Mesendoderm (in vitro differentiated cells): ENCODE measurements at places on chromosomes 2 and 18.
A peak's percentile ranks its signal among the peaks of the same experiment; 100 is the strongest.

GRCh38 chr18:27967913-27968824 lies 208.8 kb downstream of the CDH2 start:
- no peaks in the 10 kb centered on the region for H3K4me1 ChIP-seq
- peaks cover 2% of the 10 kb centered on the region for H3K36me3 ChIP-seq

GRCh38 chr2:230416061-230416721 lies at the start of gene SP100:
SP100 (plus strand) TSS chr2:230416201; CDS start chr2:230416297, 96 bp downstream.
- DNase-seq: peak; percentile 21
- H3K36me3 ChIP-seq: no peaks in the 10 kb centered on the region
- H3K27me3 ChIP-seq: no peaks in the 10 kb centered on the region

DNA sequence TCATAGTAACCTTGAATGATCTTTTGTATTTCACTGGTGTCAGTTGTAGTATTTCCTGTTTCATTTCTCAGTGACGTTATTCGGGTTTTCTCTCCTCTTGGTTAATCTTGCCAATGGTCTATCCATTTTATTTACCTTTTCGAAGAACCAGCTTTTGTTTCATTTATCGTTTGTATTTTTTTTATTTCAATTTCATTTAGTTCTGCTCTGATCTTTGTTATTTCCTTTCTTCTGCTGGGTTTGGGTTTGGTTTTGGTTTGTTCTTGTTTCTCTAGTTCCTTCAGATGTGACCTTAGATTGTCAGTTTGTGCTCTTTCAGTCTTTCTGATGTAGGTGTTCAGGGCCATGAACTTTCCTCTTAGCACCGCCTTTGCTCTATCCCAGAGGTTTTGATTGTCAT lies 36.7 kb downstream of the SP140 start:
- no peak overlapping the region for H3K4me3 ChIP-seq
- no peak overlapping the region for H3K27ac ChIP-seq
- no peaks in the 10 kb centered on the region for H3K36me3 ChIP-seq
- no peaks in the 10 kb centered on the region for H3K4me1 ChIP-seq
- H3K27me3 ChIP-seq: no peaks in the 10 kb centered on the region

DNA sequence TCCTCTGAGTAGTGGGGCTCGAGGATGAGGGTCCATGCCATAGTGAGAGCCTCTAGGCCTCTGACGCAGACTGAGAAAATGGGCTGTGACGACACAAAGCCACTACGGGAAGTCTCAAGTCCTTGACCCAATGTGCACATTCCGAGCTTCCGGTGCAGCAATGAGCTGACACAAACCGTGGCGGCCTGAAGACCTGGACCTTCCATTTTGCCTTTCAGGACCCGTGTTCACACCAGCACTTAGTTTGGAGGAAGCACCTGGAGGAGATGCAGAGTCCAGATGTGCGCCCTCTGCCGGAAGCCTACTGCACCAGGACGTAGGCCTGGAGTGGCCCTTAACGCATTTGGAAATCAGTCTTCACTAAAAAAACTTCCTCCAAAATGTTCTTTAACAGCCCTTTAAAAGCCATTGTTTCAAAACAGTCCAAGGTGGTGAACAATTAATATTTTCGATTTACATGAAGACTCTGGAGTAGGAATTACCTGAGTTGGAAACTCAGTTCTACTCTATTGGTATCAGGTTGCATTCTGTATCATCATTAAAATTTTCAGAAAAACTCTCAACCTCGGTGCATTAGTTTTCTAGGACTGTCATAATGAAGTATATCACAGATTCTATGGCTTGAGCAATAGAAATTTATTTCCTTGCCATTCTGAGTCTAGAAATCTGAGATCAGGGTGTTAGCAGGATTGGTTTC lies 33.9 kb downstream of the BMP10 start:
- H3K36me3 ChIP-seq: no peaks in the 10 kb centered on the region
- no peaks in the 10 kb centered on the region for H3K4me1 ChIP-seq
- DNase-seq: peak; percentile 77
- H3K27ac ChIP-seq: no peak overlapping the region
- no peaks in the 10 kb centered on the region for H3K27me3 ChIP-seq

DNA sequence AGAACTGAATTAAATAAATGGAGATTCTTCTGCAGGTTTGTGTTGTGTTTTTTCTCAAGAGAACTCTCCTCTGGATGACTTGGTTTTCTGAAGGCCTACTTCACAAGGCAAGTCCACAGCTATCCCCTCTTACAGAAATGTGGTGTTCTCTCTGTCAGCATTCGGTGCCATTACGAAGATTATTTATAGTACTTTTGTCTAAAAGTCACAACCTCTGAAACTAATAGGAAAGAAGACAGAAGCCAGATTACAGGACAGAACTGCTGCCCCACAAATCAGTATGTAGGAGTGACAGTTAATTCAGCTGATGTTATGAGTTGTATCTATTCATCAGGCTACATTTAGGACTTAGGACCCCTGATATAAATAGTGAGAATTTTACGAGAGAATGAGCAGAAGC lies 413.5 kb downstream of the TMX3 start:
- no peak for DNase-seq
- H3K4me1 ChIP-seq: peaks cover 2% of the 10 kb centered on the region
- no peak overlapping the region for H3K4me3 ChIP-seq
- H3K27me3 ChIP-seq: no peaks in the 10 kb centered on the region
- no peaks in the 10 kb centered on the region for H3K36me3 ChIP-seq

GRCh38 chr2:58479535-58480140 lies 238.5 kb upstream of the FANCL start:
- no peak overlapping the region for H3K4me3 ChIP-seq
- no peaks in the 10 kb centered on the region for H3K36me3 ChIP-seq
- peak; percentile 81 for DNase-seq
- no peak overlapping the region for H3K27ac ChIP-seq

GRCh38 chr2:133498662-133499585 lies 69.3 kb downstream of the NCKAP5 start:
- H3K36me3 ChIP-seq: no peaks in the 10 kb centered on the region
- no peaks in the 10 kb centered on the region for H3K4me1 ChIP-seq
- DNase-seq: no peak
- no peak overlapping the region for H3K27ac ChIP-seq
- H3K27me3 ChIP-seq: no peaks in the 10 kb centered on the region
- H3K4me3 ChIP-seq: no peak overlapping the region

- no peaks in the 10 kb centered on the region for H3K4me1 ChIP-seq
- H3K4me3 ChIP-seq: no peak overlapping the region
- no peaks in the 10 kb centered on the region for H3K27me3 ChIP-seq
Measured at GRCh38 chr18:63079114-63079513, 240.5 kb downstream of the BCL2 start.

- H3K27ac ChIP-seq: no peak overlapping the region
- H3K27me3 ChIP-seq: no peaks in the 10 kb centered on the region
- no peaks in the 10 kb centered on the region for H3K4me1 ChIP-seq
- H3K36me3 ChIP-seq: no peaks in the 10 kb centered on the region
- H3K4me3 ChIP-seq: no peak overlapping the region
- peak; percentile 2 for DNase-seq
Measured at GRCh38 chr2:7539760-7540159, 622.5 kb downstream of the RNF144A start.

- H3K4me3 ChIP-seq: no peak overlapping the region
- DNase-seq: peak; percentile 25
- H3K4me1 ChIP-seq: peaks cover 5% of the 10 kb centered on the region
Measured at GRCh38 chr2:142973160-142973821, 95.8 kb downstream of the KYNU start.

GRCh38 chr2:120348737-120349439 lies 3.0 kb downstream of the INHBB start:
- H3K27me3 ChIP-seq: peaks cover 50% of the 10 kb centered on the region
- no peak overlapping the region for H3K27ac ChIP-seq
- no peaks in the 10 kb centered on the region for H3K4me1 ChIP-seq
- DNase-seq: no peak

DNA sequence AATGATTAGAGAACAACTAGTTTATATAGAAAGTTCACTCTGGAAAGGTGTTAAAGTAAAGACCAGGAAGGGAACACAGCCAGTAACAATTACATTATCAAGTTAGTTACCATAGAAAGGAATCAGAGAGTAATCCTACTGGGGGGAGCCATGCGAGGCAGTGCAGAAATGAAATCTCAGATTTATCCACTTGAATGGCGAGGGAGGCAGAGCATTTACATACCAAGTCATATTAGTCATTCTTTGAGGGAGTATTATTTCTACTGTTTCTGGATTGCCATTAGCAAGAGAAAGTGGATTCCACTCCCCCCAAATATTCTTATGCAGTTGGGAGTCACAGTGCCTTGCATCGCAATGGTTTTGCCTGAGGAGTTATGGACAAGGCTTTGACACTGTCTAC lies 472.7 kb upstream of the TRIB2 start:
- H3K36me3 ChIP-seq: no peaks in the 10 kb centered on the region
- H3K4me1 ChIP-seq: no peaks in the 10 kb centered on the region
- no peak overlapping the region for H3K4me3 ChIP-seq
- DNase-seq: no peak

DNA sequence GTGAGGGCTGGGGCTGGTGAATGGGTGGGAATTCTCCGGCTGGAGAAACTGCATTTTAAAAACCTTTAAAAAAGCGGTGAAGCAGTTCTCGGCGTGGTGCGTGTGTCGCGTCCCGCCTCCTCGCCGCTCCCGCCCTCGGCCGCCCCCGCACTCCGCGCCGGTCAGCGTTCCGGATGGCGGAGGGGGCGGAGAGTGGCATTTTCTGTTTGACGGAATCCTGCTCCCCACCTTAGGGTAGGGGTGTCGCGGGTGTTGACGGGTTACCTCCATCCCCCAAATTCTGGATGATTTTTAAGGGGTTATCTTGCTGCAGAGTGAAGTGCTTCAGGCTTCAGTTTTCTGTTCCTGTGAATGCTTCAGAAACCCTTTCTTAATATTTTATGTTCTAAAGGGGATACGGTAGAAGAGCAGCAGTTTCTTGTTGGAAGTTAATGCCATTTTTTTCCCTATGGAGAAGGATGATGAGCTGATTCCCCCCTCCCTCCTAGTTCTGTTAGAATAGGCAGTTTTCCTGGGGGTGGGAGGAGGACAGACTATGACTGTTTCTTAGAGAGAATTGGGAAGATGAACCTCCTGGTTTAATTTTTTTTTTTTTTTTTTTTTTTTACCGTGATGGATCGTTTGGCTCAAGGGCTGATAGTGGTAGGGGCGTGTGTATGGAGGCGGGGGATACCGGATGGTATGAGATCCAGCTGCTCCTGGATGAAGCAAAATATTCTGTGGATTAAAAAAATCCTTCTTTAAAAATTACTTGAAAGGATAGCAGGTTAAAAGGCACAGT lies 756 bp downstream of the ABI2 start:
- H3K4me1 ChIP-seq: no peaks in the 10 kb centered on the region
- peak; percentile 43 for DNase-seq
- peak overlapping the region; percentile 99 for H3K27ac ChIP-seq
- peak overlapping the region; percentile 90 for H3K4me3 ChIP-seq
- no peaks in the 10 kb centered on the region for H3K36me3 ChIP-seq
- H3K27me3 ChIP-seq: no peaks in the 10 kb centered on the region

DNA sequence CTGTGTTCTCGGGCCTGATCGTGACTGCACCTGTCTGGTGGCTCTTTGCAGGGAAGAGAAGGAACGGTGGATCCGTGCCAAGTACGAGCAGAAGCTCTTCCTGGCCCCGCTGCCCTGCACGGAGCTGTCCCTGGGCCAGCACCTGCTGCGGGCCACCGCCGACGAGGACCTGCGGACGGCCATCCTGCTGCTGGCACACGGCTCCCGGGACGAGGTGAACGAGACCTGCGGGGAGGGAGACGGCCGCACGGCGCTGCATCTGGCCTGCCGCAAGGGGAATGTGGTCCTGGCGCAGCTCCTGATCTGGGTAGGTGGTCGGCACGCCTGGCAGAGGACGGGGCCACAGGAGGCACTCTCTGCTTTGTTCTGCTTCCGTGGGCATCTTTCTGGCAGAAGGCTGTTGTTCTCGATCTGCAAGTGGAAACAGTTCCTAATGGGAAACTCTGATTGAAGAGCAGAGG lies 48.0 kb downstream of the GBX2 start:
- no peaks in the 10 kb centered on the region for H3K36me3 ChIP-seq
- H3K27ac ChIP-seq: no peak overlapping the region
- H3K4me3 ChIP-seq: no peak overlapping the region

GRCh38 chr18:56388571-56388970 lies 249.8 kb downstream of the TXNL1 start:
- no peak overlapping the region for H3K4me3 ChIP-seq
- H3K27me3 ChIP-seq: no peaks in the 10 kb centered on the region
- no peaks in the 10 kb centered on the region for H3K4me1 ChIP-seq
- H3K36me3 ChIP-seq: no peaks in the 10 kb centered on the region
- H3K27ac ChIP-seq: no peak overlapping the region
